ENCODE measurements at places on chromosomes 16 and 17. TPM values are rescaled to one million over a fixed set of nuclear protein-coding genes. Genes with fewer than 3 reads are reported as not detected.

The TRIM47 gene
- total RNA-seq: 12.3 TPM

The KRT39 gene
- total RNA-seq: not detected

The RNF135 gene
- total RNA-seq: 9.7 TPM

The KRT14 gene
- 0.14 TPM for total RNA-seq

The SPATA33 gene
- 1.3 TPM for total RNA-seq

The TBC1D26 gene
- total RNA-seq: under 0.01 TPM

The RAB40B gene
- total RNA-seq: 5.3 TPM

All from smooth muscle cell of bladder (primary cell).